ENCODE measurements at places on chromosomes 3 and 15.
A peak's percentile ranks its signal among the peaks of the same experiment; 100 is the strongest.

DNA sequence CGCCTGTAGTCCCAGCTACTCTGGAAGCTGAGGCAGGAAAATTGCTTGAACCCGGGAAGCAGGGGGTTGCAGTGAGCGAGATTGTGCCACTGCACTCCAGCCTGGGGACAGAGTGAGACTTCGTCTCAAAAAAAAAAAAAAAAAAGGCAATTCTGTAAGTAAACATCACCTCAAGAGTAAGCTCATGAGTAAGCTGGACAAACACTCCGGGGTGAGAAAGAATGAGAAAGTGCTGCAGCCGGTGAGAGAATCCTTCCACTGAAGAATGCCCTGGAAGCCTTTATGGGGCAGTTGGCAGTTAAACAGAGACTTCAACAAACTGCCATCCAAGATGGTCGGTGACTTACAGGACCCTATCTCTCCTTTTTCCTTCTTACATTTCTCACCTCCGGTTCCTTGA lies 47.5 kb downstream of the FEZF2 start:
- DNase-seq, result no peak

- DNase-seq, result no peak
Measured at GRCh38 chr15:41926185-41927056, 32.6 kb upstream of the SPTBN5 start.

DNA sequence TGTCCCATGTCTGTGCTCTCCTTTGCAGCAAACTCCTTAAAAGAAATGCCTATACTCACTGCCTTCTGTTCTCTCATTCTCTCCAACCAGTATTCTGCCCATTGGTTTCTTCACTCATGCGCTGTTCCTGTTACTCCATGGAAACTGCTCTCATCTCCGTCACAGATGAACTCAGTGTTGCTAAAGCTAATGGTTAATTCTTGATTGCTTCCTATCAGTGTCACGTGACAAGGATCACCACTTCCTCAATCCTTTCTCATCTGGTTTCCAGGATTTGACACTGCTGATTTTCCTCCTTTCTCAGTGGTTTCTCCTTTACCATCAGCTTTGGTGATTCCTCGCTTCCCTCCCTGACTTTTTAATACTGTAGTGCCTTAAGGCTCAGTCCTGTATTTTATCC lies 2.6 kb downstream of the DPH3 start:
- DNase-seq, result no peak

DNA sequence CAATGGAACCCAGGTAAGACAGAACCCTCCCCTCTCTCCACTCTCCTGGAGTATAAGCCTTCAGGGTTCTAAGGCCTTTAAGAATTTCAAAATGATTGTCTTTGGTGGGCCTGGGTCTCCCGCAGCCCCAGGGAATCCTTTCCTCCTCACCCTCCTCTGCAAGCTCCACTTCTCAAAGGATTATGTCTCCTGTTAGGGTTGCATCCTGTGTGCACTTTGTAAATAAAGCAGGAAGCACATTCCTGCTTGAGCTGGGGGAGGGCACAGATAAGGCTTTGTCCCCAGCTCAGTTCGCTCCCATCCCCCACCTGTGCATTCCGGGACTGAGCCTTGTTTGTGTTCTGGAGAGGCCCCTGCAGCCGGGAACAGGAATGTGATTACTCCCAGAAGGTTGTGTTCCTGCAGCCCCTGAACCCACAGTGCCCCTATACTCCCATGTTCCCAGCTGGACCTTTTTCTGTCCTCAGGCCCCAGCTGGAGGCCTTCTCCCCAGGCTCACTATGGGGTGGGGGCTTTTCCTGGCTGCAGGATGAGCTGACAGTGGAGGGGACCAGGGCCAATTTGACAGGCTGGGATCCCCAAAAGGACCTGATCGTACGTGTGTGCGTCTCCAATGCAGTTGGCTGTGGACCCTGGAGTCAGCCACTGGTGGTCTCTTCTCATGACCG lies 9.5 kb downstream of the TYRO3 start:
- no peak for DNase-seq

GRCh38 chr15:36841193-36841592 lies 259.2 kb downstream of the MEIS2 start:
- no peak for DNase-seq

DNA sequence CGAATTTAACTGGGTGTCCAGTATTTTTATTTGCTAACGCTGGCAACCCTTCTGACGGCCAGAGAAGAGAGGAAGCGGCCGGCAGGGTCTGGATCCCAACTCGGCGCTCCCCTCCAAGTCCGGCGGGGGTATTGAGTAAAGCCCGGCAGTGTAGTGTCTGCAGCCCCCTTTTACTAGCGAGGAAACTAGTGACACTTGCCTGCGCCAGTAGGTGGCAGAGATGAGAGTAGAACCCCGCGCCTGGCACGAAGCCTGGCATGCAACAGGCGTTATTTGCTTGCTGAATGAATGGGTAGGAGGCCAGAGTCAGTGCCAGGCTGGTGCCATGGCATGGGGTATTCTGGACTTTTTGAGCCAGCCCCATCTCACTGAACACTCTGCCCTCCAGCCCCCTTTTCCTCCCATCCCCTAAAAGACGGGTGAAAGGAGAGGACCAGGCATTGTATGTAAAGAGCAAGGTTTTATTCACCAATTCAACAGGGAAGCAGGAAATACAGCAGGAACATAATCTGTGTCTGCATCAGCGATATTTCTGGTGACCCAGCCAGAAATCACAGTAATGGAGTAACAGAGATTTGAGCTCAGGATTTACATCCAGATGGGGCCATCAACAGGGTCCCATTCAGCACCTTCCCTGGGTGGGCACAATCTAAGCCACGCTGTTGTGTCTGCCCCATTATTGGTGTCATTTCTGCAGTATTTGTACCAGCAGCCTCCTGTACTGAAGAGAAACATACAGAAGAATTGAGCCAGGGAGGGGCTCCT lies 788 bp upstream of the WDR73 start:
- DNase-seq, result peak; percentile 70

DNA sequence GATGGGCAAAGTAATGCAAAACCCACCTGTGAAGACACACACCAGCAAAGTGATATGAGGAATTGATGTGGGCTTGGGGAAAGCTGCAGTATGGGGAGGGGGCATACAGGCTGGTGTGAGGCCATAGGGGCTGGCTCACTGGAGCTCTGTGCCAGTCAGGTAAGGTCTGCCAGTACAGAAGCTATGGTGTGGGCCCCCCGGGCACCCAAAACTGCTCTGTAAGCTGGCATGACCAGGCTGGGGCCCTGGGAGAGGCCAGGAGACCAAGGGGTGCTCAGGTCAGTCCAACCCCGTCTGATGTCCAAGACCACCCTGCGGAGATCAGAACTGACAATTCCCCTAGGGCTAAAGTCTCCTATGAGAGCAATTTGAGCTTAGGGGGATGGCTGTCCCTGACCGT lies 163.1 kb downstream of the KCNMB2 start:
- DNase-seq, result no peak

DNA sequence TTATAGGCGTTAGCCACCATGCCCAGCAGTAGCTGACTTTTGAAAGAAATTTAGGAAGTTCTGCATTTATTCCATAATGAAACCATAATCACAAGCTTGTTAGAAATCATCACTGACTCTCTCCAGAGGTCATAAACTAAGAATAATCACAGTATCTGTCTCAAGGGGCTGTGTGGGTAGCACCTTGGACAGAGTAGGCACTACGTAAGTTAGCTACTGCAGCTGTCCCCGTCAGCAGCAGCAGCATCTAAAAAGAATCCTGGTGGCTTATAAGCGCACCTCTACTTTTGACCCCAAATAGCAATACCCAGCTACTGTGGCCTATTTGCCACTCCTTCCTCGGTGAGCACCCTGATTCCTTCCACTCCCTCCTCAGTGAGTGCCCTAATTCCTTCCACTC lies 57.8 kb upstream of the RPL35A start:
- no peak for DNase-seq

DNA sequence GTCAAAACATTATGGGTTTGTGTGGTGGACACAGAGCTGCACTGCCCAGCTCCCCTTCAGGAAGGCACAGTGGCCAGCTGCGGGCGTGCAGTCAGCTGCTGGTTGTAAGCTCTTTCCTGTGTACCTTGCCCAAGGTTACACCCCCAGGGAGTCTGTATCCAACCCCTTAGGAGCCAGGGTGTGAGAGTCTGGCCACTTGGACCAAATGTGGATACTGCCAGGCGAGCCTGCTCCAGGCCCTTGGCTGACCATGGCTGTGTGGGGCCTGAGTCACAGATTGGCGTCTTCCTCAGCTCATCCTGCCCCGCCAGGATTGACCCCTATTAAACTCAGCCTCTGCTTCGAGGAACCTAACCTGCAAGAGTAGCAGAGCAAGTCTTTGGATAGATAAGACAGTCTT lies 56.9 kb downstream of the ABHD5 start:
- no peak for DNase-seq

GRCh38 chr3:42547401-42547945 lies 34.3 kb downstream of the SEC22C start:
- DNase-seq, result peak; percentile 49

- DNase-seq, result no peak
Measured at GRCh38 chr3:49454458-49454857, 15.6 kb upstream of the DAG1 start.

- DNase-seq, result no peak
Measured at GRCh38 chr3:82030916-82031315, 269.5 kb upstream of the GBE1 start.

- peak; percentile 30 for DNase-seq
Measured at GRCh38 chr3:196081002-196081833, 672 bp downstream of the TFRC start.

Data from uterus (tissue), 4 donors.